ENCODE measurements at places on chromosomes 6 and 20.

- peak; percentile 60 for DNase-seq
These were observed 161.8 kb upstream of the SCGN start for GRCh38 chr6:25490018-25490801.

DNA sequence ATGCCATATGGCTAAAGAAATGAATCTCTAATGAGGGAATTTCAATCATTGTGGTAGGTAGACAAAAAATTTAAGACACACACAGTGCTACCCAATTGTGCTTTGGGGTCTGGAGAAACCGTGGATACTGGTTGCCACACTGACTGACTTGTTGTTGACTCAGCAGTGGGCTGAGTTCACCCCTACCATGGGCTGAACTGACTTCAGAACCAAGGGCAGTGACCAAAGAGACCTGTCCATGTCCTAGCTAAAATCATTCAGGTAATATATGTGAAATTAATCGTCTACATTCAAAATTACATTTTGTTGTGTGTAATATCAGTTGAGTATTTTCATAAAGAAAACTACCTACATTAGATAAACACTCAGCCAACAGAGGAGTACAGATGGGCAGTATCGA lies 131.6 kb downstream of the PDE7B start:
- no peak for DNase-seq

- no peak for DNase-seq
These were observed 641 bp downstream of the ARFGEF2 start for GRCh38 chr20:48921883-48922820.

DNA sequence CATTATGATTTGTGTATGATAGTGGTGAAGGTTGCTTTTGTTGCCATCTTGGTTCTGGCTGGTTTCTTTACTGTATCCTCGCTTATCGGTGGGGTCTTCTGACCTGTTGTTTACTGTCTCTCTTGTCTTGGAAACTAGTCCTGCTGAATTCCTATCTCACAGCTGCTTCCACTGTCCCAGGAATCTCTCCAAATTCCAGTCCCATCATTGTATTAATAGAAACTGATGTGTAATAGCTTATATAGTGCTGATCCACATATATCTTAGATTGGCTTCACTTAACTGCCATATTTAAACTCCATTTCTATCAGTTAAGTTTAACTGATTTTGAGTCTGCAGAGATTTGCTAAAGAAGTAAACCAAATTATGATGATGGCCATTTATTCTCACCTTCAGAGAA lies 5.9 kb downstream of the GTF2H5 start:
- no peak for DNase-seq

DNA sequence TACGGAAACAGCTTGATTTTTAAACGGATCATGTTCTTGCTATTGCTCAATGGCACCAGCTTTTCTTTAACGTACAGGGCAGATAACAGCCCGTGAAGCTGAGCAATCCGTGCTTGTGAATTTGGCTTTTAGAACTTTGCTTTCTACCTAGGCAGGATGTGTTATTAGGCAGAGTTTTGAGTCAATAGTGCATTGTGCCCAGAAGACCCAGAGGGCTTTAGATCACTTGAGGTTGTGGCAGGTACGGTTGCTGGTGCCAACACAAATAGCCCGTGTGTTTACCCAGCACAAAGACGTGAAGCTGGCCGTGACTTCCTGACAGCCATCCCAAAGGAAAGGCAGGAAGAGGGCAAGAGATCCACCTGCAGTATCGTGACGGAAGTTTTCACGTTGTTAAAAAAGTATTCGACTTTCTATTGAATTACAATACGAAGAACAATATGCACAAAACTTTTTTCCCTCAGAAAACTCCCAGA lies 117.4 kb upstream of the FRMD1 start:
- no peak for DNase-seq

DNA sequence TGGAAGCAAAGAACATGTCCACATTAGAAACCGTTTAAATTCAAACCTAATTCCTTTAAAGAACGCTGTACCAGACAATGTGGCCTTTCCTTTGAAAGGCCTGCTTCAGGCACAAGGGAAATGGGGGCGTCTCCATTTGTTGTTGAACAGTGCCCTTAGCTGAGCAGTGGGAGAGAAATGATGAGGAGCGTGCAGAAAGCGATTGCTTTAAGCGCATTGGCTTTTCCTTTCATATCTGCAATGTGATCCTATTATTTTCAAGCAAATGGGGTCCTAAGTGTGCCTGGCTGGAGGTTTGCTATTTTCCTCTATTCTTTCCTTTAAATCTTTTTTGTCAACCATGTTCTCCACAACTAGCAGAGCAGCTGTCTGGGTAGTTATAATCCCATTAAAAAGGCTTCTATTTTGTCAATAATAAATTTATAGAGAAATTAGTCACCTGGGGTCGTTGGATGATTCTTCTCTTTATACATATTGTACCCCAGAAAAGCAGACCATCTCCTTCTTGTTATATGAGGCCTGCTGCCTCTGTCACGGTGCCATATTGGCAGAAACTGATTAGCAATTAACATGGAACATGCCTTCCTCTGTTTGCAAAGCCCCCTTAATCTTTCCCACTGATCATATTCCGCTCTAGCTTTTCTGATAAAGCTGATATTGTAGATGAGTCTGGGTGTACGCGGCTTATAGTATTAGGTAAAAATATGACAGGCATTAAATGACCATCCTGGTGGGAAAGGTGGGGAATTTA lies 151.1 kb upstream of the JAG1 start:
- no peak for DNase-seq

GRCh38 chr20:53408691-53409446 lies 184.8 kb downstream of the ZNF217 start:
- DNase-seq = no peak

DNA sequence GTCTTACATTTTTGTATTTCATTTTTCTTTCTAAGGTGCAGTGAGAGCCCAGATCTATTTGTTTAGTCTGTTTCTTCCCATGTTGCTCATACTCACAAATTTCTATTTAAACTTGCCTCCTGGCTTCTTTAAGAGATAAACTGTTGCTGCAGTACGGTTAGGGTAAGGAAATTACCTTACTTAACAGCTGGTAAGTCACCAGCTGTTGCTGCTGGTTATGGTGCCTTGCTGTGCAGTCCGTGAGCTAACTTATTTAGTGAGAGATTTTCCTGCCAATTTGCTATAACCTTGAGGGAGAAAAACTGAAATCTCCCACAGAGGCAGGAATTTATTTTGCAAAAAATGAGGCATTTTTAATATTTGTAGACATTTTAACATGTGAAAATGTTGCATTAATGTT lies 261.0 kb downstream of the UST start:
- no peak for DNase-seq

- no peak for DNase-seq
These were observed 71.1 kb downstream of the FAM50B start for GRCh38 chr6:3920321-3920720.

GRCh38 chr20:56503916-56504315 lies 20.6 kb upstream of the FAM209A start:
- no peak for DNase-seq

DNA sequence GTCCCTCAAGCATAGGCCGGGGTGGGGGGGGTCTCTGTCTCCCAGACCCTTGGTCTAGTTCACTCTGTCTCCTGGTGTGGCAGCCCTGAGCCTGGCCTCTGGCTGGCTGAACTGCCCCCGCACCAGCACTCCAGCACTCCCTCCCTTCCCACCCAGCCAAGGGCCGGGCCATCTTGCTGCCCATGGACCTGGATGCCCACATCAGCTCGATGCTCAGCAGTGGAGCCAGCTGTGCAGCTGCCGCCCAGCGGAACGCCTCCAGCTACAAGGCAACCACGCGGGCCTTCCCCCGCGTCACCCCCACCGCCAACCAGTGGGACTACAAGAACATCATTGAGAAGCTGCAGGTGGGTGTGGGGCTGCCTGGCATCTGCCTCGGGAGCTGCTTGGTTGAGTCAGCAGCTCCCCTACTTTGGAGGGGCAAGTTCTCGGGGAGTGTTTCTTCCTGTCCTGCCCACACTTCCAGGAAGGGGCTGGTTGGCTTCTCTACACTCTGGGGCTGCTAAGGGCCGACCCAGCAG lies 28.4 kb downstream of the UQCC2 start:
- DNase-seq = no peak

DNA sequence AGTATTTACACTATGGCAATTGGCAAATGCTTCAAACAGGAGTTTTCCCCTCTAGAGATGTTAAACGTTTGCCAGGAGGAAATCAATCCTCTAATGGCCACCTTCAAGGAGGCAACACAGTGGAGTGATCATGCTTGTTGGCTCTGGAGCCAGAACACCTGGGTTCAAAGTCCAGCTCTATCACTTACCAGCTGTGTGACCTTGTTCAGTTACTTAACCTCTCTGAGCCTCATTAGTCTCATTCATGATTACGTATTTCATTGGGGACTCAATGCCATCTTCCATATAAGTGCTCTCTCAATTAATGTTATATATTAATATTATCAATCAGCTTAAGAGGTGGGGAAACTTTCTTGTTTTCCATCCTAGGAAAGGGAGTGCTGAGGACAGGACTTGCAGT lies 26.1 kb downstream of the SLC52A3 start:
- no peak for DNase-seq

Data from HS-27A (cell line).